CD4-positive, alpha-beta T cell treated with Interleukin-17A for 1 hour (primary cell): ENCODE measurements at places on chromosomes 7 and 10.
A peak's percentile ranks its signal among the peaks of the same experiment; 100 is the strongest.

GRCh38 chr10:77496941-77497420, 140.6 kb downstream of the KCNMA1 start:
- no peak for DNase-seq

GRCh38 chr7:112782498-112782897, 7.7 kb downstream of the TMEM168 start:
- no peak for DNase-seq

DNA sequence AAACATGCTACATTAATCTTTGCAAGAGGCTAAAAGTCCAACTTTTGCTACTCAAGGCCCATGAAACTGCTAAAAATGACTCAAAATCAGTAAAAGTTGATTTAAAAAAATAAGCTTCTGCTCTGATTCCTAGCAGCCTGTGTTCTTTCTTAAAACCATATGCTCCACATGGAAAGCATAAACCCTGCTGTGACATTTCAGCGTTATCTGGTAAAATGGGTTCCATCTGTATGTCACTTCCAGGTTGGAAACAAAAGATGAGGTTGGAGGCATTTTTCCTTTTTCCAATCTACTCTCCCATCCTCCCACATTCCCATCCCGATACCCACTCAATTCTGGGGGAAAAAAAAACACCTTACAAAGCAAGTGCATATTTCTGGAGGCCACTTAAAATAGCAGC, 439.5 kb downstream of the NEBL start:
- no peak for DNase-seq

GRCh38 chr10:93255546-93255945, 181.9 kb downstream of the CYP26A1 start:
- DNase-seq = no peak

DNA sequence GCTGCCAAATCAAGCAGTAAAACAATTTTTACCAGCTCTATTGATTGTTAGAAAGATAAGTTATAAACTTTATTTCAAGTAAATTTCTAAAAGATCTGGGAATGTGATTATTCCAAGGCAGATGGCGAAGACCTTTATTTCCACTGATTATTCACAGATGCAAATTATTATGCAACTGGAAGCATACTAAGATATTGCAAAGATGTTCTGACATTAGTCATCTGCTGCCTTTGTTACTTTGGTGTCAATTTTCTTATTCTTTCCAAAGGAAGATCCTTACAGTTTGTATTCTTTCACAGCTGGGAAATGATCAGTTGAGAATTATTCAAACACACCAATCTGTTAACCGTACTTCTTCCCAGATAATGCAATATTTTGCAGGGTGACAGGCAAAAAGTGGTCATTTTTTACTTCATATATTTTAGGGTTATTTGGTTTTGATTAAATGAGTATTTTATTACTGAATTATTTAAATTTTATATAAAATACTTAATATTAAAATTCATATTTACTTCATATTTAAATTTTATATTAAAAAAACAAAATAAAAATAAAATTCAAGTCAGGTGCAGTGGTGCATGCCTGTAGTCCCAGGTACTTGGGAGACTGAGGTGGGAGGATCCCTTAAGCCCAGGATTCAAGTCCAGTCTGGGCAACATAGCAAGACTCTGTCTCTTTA, 171.3 kb downstream of the FZD1 start:
- DNase-seq = no peak

- DNase-seq = no peak
Observed at GRCh38 chr10:4069491-4069890, 284.5 kb upstream of the KLF6 start.

DNA sequence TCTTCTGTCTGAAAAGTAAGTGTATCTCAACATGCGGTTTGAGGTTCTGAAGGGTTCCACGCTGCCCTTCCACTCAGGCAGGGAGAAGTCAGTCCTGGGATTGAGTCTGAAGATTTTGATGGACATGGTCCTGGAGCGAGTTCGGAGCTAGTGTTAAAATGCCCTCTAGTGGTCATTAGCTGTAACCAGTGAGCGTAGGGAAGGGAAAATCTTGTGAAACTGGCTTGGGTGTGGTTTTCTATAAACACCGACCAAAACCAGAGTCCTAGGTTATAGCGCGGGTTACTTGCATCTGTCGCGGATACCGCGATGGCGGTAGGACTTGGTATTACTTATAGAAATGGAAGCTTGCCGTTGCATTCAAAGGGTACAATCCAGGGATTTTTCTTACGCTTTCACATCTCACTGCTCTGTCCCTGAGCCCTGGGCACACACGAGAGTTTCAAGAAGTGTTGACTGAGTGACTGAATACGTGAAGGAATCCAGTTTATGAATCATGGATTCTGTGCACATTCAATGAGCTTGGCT, 348.2 kb upstream of the C7orf33 start:
- peak; percentile 6 for DNase-seq

- peak; percentile 3 for DNase-seq
Observed at GRCh38 chr10:123380491-123381085, 226.4 kb downstream of the BUB3 start.

GRCh38 chr10:36195364-36195763, 553.3 kb upstream of the FZD8 start:
- no peak for DNase-seq

GRCh38 chr10:34627331-34627730, 187.8 kb downstream of the PARD3 start:
- no peak for DNase-seq

DNA sequence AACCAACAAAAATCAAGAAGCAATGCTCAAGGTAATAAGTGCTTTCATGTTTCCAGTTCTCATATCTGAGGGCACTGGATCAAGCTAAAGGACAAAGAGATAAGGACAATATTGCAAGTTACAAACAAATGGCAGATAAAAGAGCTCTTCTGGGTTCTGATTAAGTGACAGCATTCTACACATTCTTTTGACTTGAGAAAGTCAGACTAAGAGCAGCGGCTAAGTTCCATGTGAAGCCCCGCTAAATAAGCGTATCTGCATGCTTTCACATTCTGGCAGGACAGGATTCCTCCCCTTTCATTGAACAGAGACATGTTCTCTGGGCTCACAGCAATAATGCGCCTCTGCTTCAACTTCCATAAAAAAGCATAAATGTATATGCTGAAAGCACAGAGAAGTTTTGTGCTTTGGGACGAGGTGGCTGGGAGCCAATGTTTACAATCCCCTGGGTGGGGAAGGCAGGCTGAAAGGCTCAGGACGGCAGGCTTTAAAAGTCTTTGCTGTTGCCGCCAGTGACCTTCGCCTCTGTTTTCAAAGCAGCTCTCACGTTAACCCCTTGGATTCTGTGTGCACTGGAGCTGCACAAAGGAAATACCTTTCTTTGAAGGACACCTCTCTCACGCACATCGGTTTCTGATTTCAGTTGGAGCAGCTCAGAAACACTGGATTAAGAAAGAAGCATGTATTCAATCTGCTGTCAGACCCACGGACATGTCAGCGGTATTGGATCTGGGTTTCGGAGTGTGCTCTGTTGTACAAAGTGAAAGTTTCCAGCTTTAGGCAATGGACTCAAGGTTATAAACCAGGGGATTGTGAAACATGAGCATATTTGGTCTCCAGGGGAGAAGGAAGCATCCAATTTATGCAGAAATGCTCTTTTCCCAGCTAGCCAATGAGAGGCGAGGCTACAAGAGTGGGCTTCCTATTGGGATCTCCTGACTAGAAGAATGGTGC, 105.4 kb upstream of the FAM133B start:
- no peak for DNase-seq

DNA sequence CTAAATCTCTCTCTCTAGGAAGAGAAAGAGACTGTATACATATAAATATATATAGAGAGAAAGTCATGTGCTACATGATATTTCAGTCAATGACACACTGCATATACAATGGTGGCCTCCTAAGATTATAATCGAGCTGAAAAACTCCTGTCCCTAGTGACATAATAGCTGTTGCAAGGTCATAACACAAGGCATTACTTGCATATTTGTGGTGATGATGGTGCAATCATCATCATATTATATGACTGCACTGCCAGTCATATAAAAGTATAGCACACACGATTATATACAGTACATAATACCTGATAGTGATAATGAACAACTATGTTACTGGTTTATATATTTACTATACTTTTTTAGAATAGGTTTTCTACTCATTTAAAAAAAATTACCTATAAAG, 316.7 kb downstream of the FGFR2 start:
- DNase-seq = no peak

DNA sequence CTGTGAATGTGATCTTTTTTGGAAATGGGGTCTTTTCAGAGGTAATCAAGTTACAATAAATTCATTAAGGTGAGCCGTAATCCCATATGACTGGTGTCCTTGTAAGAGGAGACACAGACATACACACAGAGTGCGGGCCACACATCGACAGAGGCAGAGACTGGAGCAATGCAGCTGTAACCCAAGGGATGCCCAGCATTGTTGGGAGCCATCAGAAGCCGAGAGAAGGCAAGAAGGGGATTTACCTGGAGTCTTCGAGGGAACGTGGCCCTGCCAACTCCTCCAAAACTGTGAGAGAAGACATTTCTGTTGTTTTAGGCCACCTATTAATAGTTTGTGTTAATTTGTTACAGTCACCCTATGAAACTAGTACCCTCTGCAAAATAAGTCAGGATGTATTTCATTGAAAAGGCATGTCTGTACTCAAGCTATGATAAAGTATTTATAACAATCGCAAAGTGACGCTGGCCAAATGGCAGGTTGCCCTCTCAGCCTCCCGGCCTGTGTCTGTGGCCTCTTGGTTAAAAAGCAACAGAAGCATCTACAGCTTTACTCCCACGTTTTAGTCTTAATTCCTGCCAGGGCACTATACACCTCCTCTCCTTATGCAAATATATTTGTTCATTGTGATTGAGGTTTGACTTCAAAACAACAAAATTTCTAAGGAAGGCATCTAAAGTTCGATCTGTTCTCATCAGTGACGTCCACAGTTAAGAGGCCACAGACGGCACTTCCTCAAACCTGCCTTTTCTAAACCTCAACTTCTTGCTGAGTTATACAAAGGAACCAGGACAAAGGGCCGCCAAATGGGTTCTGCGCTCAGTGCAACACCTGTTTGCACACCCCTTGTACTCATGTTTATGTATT, 46.8 kb downstream of the HIPK2 start:
- DNase-seq = peak; percentile 19

- no peak for DNase-seq
Observed at GRCh38 chr7:17545348-17545747, 246.9 kb downstream of the AHR start.

DNA sequence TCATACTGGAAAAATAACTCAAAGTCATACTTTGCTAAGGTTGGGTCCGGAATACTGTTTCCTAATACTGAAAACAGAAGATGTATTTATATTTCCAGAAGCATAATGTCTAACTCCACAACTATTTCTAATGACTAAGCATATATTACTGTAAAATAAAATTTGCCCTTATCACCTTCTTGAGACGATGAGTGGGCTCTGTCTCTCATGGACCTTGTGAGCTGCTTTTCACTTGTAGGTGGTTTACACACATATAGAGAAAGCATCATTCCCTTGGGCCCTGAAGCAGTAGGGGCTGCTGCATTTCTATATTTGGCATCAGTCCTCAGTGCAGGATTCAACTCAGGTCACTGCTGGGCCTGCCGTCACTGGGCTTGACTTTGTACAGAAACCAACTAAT, 10.7 kb upstream of the FAM13C start:
- DNase-seq = no peak

DNA sequence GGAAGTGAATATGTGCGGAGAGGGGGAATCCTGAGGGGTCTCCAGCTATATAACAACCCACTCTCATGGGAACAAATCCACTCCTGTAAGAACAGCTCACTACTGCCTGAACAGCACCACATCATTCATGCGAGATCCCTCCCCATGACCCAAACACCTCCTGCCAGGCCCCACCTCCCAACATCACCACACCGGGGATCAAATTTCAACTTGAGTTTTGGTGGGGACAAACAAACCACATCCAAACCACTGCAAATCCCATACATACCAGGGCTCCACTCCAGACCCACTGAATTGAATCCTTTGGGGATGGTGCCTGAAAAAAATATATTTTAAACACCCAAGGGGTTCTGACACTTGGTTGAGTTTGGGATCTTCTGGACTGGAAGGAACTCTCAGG, 181.5 kb upstream of the PLXNA4 start:
- DNase-seq = no peak

- peak; percentile 5 for DNase-seq
Observed at GRCh38 chr10:126013489-126014281, 117.3 kb downstream of the FANK1 start.

- DNase-seq = no peak
Observed at GRCh38 chr10:31268444-31269303, 50.3 kb upstream of the ZEB1 start.

GRCh38 chr10:70162892-70163201, 7.5 kb downstream of the SAR1A start:
- DNase-seq = peak; percentile 80

GRCh38 chr10:44958196-44958897, 1.3 kb upstream of the RASSF4 start:
- DNase-seq = no peak

- no peak for DNase-seq
Observed at GRCh38 chr7:130274983-130275591, 8.4 kb downstream of the CPA2 start.

GRCh38 chr10:65891073-65891981, 1034.5 kb upstream of the LRRTM3 start:
- DNase-seq = no peak

GRCh38 chr7:92131093-92131492, 3.2 kb downstream of the CYP51A1 start:
- no peak for DNase-seq

DNA sequence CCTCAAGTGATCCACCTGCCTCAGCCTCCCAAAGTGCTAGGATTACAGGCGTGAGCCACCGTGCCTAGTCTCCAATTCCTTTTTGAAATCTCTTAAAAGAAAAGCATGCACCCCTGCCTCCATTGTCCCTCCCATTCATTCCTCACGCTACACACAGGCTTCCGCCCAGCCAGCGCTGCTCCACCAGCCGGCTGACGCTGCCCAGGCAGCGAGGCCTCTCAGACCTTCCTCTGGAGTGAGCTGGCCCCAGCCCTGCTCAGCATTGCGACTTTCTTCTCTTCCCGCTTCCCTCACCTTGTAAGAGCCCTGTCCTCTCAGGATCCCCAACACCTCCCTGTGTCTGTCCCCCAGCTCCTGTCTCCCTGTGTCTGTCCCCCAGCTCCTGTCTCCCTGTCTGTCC, 23.6 kb downstream of the RGS10 start:
- DNase-seq = no peak

- no peak for DNase-seq
Observed at GRCh38 chr7:122727354-122727753, 24.6 kb upstream of the RNF148 start.
